Ureter (tissue), 1 donor: ENCODE measurements at places on chromosomes 6 and 20. TPM values are rescaled to one million over a fixed set of nuclear protein-coding genes. Genes with fewer than 3 reads are reported as not detected.

DNA sequence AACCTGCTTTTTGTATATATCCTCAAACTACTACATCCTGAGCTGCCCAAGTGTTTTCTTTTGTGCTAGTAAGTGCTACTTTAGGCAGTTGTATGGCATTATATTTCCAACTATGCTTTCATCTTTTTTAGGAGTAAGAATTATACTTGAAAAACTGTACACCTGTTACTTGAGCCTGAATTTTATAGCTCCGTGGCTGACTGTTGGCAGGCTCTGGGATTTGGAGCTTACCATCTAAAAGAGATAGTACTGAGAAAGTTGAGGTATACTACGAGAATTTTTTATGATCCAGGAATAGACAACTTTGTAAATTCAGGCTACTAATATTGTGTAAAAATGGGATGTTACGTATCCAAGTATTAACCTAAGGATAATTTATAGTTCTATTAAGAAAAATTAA, 32.4 kb downstream of the RNF217 start:
- no peak for DNase-seq

GRCh38 chr6:146962329-146962728, 241.9 kb upstream of the STXBP5 start:
- no peak for DNase-seq

DNA sequence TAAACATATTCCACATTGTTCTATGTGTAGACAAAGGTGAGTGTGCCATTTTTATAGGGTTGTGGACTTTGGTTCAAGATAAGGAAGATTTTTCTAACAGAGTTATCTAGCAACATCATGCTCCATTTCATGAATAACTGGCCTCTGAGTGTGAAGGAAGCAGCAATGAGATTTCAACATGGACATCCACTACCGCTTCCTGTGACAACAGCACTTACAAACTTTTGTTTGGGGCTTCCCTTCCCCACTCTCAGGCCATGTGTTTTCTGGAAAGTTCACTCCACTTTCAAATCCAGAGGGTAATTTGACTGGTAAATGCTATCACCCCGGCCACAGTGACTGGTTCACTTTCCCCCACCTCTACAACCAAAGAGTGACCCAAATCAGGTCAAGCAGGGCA, 38.1 kb upstream of the PROKR2 start:
- DNase-seq, result no peak

ERVFRD-1 gene
- total RNA-seq, result 0.18 TPM

RAET1L gene
- not detected for total RNA-seq

- DNase-seq, result peak; percentile 62
These were observed 746 bp downstream of the BACH2 start for GRCh38 chr6:90295854-90296340.

GRCh38 chr6:37731888-37732287, 34.2 kb upstream of the MDGA1 start:
- DNase-seq, result peak; percentile 52

SMLR1 gene
- total RNA-seq, result not detected

DNA sequence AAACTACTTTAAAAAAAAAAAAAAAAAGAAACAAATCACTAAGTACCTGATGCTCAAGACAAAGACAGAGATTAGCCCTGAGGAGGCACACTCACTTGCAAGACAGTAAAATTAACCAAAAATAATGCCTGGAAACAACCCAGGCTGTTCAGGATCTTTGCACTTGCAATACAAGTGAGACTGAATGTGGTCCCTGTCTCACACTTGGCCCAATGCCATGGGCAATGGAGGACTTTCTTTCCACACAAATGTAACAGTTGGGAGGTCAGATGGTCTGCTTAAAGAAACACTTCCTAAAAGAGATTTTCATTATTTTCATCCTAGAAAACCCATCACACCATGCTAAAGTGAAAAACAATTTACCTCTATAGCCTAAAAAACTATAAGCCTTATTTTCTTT, 16.2 kb downstream of the STAU1 start:
- DNase-seq, result no peak

GRCh38 chr6:11231564-11232192, 790 bp downstream of the NEDD9 start:
- DNase-seq, result no peak

DNA sequence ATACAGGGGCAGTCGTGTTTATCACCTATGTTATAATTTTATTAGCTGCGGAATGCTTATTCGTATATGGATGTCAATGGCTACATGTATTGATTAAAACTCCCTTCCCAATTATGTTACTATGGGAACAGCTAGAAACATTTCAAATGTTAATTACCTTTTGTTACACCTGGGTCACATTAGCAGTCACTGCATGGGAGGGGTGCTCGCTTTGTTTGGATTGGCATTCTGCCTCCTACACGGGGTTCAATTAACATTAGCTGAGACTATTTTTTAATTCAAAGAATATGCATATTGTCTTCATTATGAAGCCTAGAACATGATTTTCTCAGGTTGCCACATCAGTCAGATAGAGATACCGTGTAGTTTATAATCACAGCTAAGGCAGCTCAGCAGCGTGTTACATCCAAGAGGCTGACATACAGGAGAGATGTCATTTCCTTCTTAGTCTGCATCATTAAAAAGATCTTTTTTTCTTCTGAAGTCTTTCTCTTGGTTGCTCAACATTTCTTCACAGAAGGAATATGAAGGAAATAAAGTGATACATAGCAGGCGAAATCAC, 76.2 kb upstream of the RPS6KA2 start:
- DNase-seq, result no peak

DNA sequence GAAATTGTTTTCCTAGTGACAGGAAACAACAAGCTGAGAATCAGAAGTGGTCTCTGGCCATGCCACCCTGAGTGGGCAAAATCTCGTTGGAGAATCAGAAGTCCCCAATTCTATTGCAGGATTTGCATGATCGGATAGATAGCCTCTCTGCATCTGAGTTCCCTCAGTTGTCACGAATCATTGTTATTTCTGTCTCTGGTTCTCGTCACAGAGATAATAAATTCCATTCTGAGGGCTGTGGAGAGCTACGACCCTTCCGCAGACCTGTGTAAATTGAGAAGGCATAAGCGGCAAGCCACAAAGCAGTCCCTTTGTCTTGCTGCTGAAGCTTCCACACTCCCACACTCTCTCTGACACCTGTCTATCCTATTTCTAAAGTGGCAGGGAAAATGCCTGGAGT, 102.4 kb upstream of the CNR1 start:
- no peak for DNase-seq

DNA sequence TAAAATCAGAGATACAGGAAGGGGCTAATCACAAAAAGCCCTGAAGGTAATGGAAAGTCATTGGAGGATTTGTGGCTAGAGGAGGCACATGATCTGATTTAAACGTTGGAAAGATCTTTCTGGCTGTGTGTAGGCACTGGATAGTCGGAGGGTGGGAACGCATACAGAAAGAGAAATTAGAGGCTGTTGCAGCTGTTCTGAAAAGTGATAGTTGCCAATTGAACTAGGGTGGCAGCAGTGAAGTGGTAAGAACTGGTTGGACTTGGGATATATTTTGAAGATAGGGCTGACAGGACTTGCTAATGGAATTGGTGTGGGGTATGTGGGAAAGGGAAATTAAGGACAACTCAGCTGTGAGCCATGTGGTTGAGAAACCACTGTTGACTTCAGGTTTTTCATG, 223.6 kb downstream of the OGFRL1 start:
- no peak for DNase-seq

DEFB114 gene
- total RNA-seq, result not detected
